Femur (tissue), 1 donor: ENCODE measurements at places on chromosomes 2 and 18.

- no peak for DNase-seq
Measured at GRCh38 chr2:43832457-43832856, 6.2 kb downstream of the ABCG5 start.

- no peak for DNase-seq
Measured at GRCh38 chr2:25078170-25079049, 36.5 kb downstream of the EFR3B start.

DNA sequence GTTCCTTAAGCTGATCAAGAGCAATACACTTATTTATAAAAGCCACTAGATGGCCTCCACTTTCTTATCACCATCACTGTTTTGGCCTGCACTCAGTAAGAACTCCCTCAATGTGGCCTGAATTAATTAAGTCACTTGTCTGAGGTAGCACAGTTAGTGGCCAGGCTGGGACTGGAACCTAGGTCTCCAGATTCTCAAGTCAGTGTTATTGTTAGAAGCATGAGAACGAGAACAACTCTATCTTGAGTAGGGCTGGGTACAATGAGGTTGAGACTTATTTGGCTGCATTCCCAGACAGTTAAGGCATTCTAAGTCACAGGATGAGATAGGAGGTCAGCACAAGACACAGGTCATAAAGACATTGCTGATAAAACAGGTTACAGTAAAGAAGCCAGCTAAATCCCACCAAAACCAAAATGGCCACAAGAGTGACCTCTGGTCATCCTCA is 115.8 kb downstream of the SS18 start:
- DNase-seq = no peak

- DNase-seq = no peak
Measured at GRCh38 chr2:38572167-38572566, 30.6 kb downstream of the HNRNPLL start.

DNA sequence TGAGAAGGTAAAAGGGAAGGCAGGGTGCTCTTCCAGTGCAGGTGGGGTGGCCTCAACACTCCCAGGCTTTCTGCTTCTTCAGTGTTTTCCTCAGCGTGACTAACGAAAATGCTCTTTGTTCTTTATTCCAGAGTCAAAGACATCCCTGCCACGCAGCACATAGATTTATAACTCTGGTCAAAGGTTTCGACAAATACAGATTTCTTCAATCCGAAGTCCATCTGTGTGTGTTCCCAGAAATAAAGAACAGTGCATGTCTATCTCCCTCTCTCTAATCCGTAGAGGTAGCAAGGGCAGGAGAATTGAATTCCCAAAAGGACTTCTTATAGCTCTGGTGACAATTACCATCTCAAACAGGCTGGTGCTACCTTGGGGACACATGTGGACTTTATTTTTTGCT is 26.4 kb upstream of the TDRD15 start:
- DNase-seq = no peak
